Fibroblast of skin of right quadriceps (primary cell): ENCODE measurements at places on chromosomes 6 and 20.
A peak's percentile ranks its signal among the peaks of the same experiment; 100 is the strongest.

- peak; percentile 81 for DNase-seq
These were observed 565.4 kb downstream of the RFPL4B start for GRCh38 chr6:112912416-112913101.

GRCh38 chr6:94041945-94042709 lies 622.8 kb upstream of the EPHA7 start:
- no peak for DNase-seq

GRCh38 chr6:23106951-23107350 lies 537.6 kb downstream of the HDGFL1 start:
- DNase-seq = peak; percentile 90

DNA sequence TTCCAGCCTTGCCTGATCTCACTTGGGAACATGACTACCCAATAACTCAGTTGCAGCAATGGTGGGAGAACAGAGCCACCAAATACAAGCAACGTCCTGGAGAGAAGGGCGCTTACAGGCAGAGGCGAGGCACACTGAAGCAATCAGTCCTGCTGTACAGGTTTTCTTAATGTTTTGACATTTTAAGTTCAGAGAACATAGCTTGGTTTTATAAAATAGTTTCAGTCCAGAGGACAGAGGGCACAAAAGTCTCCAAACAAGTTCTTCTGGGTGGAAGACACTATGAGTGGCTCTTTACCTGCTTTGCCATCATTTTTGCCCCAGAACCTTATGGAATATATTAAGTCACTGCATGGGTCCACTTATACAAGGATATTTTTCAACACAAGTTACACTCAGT lies 103.4 kb upstream of the KCNG1 start:
- DNase-seq = no peak

DNA sequence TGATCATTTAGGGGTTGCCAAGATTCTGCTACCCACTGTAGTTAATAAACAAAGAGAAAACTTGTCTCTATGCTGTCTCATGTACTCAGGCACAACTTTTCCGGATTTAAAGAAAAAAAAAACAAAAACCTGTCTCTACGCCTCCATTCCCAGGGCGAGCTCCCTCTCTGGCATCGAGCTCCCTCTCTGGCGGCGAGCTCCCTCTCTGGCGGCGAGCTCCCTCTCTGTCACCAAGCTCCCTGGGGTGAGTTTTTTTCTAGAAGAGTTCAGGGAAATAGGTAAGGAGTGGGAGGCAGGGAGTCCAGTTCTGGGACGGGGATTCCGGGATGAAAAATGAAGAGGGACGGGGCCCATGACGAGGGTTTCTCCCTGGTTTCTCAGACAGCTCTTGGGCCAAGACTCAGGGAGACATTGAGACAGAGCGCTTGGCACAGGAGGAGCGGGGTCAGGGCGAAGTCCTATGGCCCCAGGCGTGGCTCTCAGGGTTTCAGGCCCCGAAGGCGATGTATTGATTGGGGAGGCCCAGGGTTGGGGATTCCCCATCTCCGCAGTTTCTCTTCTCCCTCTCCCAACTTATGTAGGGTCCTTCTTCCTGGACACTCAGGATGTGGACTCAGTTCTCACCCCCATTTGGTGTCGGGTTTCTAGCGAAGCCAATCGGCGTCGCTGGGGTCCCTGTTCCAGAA lies 16.5 kb upstream of the HLA-A start:
- no peak for DNase-seq

DNA sequence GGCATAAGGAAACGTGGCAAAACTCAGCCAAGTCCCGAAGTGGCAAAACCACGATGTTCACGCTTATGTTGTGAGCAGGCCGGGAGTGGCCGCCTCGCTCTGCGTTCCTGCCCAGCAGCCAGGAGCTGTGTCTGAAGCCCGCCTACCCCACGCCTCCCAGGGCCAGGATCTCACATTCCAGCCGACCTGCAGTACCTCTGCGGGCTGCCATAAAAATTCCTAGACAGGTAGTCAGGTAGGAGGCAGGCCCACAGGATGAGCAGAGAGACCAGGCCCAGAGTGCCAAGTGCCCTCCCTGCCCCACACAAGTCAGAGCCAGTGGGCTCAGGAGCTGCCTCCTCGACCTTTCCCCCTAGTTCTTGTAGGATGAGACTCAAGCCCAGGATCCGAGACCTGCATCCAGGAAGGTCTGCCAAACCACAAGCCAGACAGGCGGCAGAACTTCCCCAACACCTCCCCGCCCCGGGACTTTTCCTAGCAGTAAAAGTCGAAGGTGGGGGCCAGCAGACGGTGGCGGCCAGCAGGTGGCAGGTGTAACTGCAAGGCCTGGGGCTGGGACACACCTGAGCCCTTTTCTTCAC lies 16.7 kb downstream of the PMEPA1 start:
- DNase-seq = no peak

DNA sequence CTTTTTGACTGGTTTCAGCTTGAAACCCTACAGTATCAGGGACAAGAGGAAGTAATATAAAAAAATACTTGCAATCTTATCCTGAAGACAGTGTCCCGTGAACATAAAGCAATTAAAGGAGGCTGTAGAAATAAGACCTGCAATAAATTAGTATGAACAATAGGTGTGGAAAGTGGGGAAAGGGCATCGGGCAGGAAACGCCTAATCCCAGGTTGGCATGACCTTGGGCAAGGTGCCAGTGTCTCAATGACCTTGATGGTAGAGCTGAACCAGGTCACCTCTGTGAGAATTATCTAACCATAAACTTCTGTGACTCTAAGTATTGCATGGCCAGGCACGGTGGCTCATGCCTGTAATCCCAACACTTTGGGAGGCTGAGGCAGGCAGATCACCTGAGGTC lies 115.2 kb downstream of the LY86 start:
- no peak for DNase-seq

- peak; percentile 48 for DNase-seq
These were observed 26.1 kb downstream of the TTLL2 start for GRCh38 chr6:167350731-167351655.

DNA sequence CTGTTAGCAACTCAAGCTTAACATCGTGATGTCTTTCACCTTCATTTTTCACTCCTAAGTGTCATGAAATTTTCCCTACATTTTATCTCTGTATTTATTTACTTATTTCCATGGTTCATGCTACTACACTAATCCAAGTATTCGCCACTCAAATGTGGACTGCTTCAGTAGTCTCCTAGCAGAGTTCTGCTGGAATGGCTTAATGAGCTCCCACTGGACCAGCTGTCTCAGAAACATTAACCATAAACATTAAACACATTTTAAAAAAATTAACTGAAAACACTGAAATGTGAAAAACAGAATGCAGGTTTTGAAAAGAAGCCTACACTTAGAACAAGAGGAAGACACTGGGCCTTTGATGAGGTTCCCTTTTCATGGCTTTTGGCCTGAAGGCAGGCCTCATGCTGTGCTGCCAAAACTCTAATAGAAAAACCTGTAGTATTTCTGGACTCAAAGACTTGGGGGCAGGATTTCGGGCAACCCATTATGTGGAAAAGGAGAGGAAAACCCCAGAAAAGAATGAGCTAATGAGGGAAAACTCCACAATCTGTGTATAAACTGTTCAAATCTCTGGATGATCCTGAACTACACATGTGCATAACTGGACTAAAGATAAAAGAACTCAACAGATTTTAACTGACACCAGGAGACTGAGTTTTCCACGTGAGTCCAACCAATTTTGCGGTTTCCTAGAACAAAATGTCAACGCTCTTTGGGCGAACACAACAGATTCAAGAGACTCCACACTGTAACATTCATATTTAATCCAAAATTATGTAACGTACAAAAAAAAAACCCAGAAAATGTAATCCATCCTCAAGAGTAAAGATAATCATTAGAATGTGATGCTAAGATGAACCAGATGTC lies 33.0 kb downstream of the SAMD3 start:
- DNase-seq = no peak

DNA sequence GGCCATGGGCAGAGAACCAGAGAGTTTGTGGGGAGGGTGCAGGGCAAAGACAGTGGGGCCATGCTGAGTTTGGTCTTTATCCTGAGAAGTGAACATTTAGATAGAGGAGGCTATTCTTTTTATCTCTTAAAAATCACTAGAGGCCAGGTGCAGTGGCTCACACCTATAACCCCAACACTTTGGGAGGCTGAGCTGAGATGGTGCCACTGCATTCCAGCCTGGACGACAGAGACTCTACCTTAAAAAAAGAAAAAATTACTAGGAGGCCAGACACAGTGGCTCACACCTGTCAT lies 8.7 kb downstream of the PXMP4 start:
- no peak for DNase-seq

DNA sequence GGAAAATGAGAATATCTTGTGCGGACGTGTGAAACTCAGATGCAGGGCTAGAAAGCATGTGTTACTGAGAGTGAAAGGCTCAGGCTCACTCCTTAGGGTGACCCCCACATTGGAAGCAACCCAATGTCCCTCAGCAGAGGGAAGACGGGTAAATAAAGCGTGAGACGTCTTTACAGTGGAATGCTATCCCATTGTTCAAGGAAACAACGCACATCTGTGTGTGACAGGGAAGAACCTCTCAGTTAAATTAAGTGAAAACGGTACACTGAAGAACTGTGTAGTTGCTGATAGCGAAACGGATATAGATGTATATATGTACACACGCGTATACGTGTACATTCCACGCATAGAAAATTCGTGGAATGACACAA lies 839 bp downstream of the HNF4A start:
- no peak for DNase-seq

DNA sequence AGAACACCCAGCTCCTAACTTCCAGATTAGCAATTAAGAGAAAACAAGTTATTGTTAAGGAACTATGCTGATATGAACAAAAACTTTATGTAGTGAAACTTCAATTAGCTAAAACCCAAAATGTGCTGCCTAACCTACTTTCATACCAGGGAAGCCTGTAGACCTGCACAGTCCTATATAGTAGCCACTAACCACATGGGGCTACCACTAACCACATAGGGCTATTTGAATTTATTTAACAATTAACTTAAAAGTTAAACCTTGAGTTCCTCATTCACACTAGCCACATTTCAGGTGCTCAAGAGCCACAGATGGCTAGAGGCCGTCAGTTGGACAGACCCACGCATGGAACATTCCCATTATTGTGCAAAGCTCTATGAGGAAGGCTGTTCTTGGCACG lies 72.4 kb upstream of the LAMP5 start:
- DNase-seq = no peak

- no peak for DNase-seq
These were observed 21.8 kb downstream of the LCA5 start for GRCh38 chr6:79515436-79515835.

DNA sequence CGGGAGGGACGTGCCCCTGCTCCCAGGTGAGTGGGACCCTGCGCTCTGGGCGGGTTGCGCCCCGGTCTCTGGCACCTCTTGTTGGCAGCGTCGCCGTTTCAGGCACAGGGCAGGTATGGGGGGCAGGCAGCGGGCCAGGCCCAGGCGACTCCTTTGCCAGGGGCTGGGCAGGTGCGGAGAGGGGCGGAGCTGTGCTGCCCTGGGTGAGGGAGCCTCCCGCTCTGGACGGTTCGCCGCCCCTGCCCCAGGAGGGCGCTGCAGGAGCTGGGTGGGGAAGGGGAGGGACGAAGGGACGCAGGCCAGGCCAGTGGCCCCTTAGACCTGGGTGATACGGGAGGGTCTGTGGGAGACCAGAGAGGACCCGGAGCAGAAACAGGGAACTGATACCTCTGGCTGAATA lies 663.9 kb upstream of the DEFB115 start:
- DNase-seq = no peak

DNA sequence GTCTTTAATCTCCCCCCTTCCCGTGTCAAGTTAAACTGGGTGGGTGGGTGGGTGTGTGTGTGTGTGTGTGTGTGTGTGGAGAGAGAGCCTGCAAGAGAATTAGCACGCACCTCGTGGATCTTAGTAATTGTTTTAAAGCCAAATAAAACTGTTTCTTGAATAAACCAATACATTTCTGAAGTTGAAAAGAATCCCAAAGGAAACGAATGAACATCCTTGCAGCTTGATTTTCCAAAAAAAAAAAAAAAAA lies 381 bp upstream of the BICRAL start:
- peak; percentile 28 for DNase-seq

GRCh38 chr6:4320860-4321259 lies 185.5 kb upstream of the ECI2 start:
- DNase-seq = peak; percentile 98

- DNase-seq = no peak
These were observed 87.3 kb downstream of the DTNBP1 start for GRCh38 chr6:15575357-15576033.

DNA sequence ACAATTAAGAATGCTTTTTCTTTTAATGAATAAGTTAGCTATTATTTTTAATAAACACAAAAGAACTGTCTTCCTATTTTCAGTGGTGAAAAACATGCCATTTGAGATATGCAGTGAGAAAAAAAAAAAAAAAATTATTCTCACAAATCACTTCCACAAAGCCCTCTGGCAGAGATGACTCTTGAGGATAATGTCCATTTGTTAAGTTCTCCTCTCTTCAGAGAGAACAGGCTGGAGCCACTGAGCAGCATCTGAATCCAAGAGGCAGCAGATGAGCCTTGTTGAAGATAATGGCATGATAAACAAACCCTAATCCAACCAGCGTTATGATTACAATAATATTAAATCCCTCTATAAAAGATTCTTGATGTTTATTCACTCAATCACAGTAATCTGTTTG lies 105.0 kb downstream of the PTPRK start:
- DNase-seq = no peak

GRCh38 chr20:37233548-37234253 lies 27.9 kb downstream of the GHRH start:
- DNase-seq = no peak

DNA sequence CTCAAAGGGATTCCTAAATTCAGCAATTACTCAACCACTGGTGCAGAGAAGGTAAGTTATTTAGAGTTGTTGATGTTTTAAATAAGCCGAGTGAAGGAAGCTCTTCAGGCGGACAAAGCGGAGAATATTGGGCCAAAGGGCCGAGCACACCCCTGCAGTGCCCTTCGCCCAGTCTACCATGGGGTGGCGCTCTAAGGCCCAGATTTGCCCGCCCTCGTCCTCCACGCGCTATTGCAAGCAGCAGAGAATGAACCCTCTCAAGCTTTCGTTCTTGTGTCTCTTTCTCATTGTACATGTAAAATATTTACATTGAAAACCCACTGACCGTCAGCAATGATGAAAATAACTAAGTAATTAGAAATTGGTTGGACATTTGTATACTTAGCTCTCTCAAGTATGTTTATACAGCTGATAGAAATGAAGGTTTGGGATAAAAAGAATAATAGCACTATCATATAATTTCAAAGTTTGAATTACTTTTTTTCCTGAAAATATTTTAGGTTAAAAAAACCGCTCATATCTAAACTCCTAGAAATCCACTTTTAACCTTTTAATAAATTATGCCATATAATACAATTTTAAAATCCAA lies 195.0 kb upstream of the CEP162 start:
- peak; percentile 40 for DNase-seq

GRCh38 chr6:32070814-32071543 lies 32.8 kb downstream of the CYP21A2 start:
- DNase-seq = no peak

GRCh38 chr6:1594445-1595200 lies 15.1 kb upstream of the FOXC1 start:
- DNase-seq = no peak

GRCh38 chr6:84453499-84453898 lies 226.1 kb upstream of the CEP162 start:
- DNase-seq = peak; percentile 58

GRCh38 chr6:14274546-14275492 lies 157.2 kb downstream of the CD83 start:
- no peak for DNase-seq
